B cell (primary cell): ENCODE measurements at places on chromosomes 1 and 21. TPM values are rescaled to one million over a fixed set of nuclear protein-coding genes. Genes with fewer than 3 reads are reported as not detected.

The E2F2 gene
- total RNA-seq, result 1.2 and 3.2 TPM in 2 replicates

The SERTAD4 gene
- total RNA-seq, result not detected in 2 replicates

The OR2L8 gene
- 0.44 and 0.94 TPM in 2 replicates for total RNA-seq

The CLIC6 gene
- 0.07 TPM in 2 replicates for total RNA-seq

The TPTE gene
- not detected in 2 replicates for total RNA-seq

The GLIS1 gene
- total RNA-seq, result not detected in 2 replicates

The GPR161 gene
- total RNA-seq, result 0.17 and 0.22 TPM in 2 replicates

The LCE7A gene
- total RNA-seq, result not detected in 2 replicates

The UBE2J2 gene
- 115 and 120 TPM in 2 replicates for total RNA-seq

The ST6GALNAC5 gene
- not detected in 2 replicates for total RNA-seq

The ACKR1 gene
- total RNA-seq, result not detected in 2 replicates

The ERG gene
- total RNA-seq, result 0.17 TPM in 1 of 2 replicates, not detected in the other

The TMCC2 gene
- total RNA-seq, result 3.3 and 4.0 TPM in 2 replicates

The PLA2G4A gene
- total RNA-seq, result 0.15 TPM in 1 of 2 replicates, not detected in the other

The PTPRC gene
- 543 and 545 TPM in 2 replicates for total RNA-seq

The PIAS3 gene
- 45.0 and 51.0 TPM in 2 replicates for total RNA-seq

The FNDC5 gene
- total RNA-seq, result 0.75 and 0.76 TPM in 2 replicates

The BRINP3 gene
- total RNA-seq, result not detected in 2 replicates

The IL10 gene
- total RNA-seq, result 0.63 and 0.69 TPM in 2 replicates

The IRF6 gene
- 0.95 and 1.1 TPM in 2 replicates for total RNA-seq

The DMRTA2 gene
- total RNA-seq, result not detected in 2 replicates

The FCGR3A gene
- 0.92 and 1.3 TPM in 2 replicates for total RNA-seq

The EVA1C gene
- total RNA-seq, result 1.3 and 1.6 TPM in 2 replicates

The TRPM2 gene
- 1.4 and 1.6 TPM in 2 replicates for total RNA-seq

The MYOG gene
- total RNA-seq, result not detected in 2 replicates

The DENND2C gene
- total RNA-seq, result 0.76 and 0.87 TPM in 2 replicates

The TSPAN2 gene
- 0.17 and 0.34 TPM in 2 replicates for total RNA-seq
